ENCODE measurements at places on chromosomes 3 and 15.

- DNase-seq, result no peak
Measured at GRCh38 chr3:71662568-71662967, 62.6 kb downstream of the EIF4E3 start.

GRCh38 chr3:149473357-149474249 is 894 bp upstream of the TM4SF4 start:
- DNase-seq, result no peak

- no peak for DNase-seq
Measured at GRCh38 chr15:22956978-22957260, 23.2 kb downstream of the CYFIP1 start.

GRCh38 chr3:147200545-147200944 is 205.8 kb downstream of the ZIC4 start:
- no peak for DNase-seq

DNA sequence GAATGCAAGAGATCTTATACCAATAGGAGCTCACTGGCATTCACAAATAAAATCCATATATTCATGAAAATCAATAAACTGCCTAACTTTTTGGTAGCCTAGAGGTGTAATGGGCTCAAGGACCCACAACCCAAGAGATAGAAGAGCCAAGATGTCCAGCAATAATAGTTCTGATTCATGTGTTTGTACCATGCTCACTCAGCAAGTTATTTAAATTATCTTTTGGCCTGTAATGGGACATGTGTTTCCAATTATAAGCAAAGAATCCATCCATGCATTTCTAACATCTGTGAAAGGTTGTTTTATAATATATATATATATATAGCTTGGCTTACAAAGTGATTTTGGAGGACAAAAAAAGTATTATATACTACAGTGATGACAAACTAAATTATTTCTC is 29.7 kb upstream of the SHC4 start:
- no peak for DNase-seq

DNA sequence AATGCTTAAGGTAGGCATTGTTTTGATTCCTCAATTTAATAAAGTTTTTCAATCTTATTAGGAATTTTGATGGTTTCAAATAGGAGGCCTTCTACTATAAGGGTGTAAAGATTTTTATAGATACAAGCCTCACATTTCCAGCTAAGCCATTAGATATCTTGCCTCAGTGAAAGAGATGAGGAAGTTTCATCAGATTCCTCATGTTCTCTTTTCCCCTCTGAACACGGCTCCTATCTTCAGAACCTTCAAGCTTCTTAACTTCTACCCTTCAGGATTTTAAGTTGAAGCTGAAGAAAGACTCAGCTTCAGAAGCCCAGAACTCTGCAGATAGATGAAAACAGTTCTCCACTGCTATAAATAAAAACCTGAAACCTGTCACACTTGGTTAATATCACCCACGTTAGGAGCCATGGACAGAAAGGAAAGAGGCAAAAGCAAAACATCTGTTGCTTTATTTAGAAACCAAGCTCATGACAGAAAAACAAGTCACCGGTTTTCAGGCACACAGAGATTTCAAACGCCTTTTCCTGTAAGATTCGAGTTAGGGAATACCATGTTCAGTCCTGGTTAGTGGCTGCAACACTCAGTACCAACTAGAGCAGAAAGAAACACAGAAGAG is 82.2 kb upstream of the GOLGA8B start:
- DNase-seq, result no peak

GRCh38 chr15:89937365-89938350 is 24.9 kb upstream of the ARPIN start:
- DNase-seq, result no peak

DNA sequence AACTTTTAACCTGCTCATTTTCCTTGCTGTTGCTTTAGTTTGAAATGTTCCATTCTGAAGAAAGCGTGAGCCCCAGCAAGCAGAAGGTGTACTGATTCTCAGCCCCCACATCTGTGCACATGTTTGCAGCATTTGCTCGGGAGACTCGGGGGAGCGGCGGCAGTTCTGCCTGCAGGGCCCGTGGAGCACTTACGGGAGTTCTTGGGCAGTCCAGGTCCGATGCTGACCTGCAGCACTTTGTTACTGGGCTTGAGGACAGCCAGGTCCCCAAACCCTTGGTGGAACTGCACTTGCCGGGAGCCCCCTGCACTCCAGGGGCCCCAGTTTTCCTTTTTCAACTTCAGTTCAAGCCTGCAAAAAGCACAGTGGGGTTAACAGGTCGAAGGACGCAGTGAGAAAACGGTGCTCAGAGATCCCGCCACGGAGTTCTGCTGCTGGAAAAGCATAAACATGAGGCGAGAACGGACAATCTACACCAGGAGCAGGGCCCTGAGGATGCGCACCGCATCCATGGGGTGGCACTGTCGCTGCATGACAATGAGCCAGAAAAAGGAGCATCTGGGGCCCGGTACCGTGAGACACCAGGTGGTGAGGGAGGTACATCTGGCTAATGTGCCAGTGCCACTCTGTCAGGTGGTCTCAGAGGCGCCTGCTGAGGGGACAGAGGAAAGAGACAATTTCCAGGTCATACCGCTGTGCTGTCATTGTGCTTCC is 45.6 kb upstream of the LDHAL6B start:
- peak; percentile 23 for DNase-seq

DNA sequence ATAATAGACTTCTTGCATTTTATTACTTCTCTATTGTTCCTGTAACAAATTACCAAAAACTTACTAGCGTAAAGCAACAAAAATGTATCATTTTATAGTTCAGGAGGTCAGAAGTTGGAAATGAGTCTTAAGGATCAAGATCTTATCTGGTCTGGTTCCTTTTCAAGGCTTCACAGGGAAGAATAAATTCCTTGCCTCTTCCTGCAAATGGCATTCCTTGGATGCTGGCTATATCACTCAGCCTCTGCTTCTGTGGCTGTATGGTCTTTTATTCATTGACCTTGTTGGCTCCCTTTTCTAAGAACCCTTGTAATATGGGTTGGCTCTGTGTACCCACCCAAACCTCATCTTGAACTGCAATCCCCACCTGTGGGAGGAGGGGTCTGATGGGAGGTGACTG is 478.4 kb upstream of the THBS1 start:
- no peak for DNase-seq

- no peak for DNase-seq
Measured at GRCh38 chr3:70527026-70527425, 214.6 kb upstream of the MDFIC2 start.

- DNase-seq, result no peak
Measured at GRCh38 chr3:61877359-61878138, 316.2 kb downstream of the PTPRG start.

GRCh38 chr3:18888819-18889218 is 259.5 kb upstream of the KCNH8 start:
- no peak for DNase-seq

GRCh38 chr3:45552794-45553371 is 41.7 kb upstream of the LIMD1 start:
- no peak for DNase-seq

- DNase-seq, result no peak
Measured at GRCh38 chr3:45952456-45952855, 9.2 kb downstream of the CXCR6 start.

DNA sequence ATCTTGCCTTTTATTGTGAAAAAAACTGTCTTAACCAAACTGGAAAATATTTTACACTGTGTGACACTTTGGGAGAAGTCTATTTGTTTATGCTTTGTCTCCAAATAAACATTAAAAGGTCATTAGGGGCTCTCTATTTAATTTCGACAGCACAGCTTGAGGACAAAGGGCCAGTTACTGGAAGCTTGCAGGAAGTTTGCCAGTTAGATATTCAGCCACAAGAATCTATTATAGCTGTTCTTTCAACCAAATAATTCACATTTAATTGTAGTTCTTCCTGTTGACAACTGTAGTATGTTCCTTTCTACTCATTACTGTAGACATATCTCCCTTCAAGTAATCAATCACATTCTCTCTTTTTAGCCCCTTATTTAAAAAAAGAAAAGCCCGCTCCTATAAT is 6.1 kb downstream of the CP start:
- no peak for DNase-seq

GRCh38 chr3:151393941-151394340 is 9.4 kb upstream of the P2RY12 start:
- no peak for DNase-seq

GRCh38 chr3:160677459-160677881 is 510 bp downstream of the ARL14 start:
- DNase-seq, result no peak

DNA sequence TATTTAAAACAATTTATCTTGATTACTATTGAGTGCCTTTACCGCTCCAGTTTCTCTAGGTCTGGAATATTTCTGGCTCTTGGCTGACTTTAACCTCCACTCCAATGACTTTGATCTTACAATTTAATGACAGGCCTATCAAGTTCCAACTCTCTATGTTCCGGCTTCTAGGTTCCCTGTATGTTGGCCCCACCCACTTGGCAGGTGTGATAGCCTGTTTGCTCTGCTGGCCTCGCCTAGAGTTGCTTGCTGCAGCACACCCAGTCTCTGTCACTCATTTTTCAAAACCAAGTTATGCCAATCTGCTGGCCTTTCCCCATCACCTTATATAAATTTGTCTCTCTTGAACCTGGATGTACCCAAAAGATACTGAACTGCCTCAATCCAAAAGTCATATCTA is 428.0 kb downstream of the ROBO1 start:
- no peak for DNase-seq

DNA sequence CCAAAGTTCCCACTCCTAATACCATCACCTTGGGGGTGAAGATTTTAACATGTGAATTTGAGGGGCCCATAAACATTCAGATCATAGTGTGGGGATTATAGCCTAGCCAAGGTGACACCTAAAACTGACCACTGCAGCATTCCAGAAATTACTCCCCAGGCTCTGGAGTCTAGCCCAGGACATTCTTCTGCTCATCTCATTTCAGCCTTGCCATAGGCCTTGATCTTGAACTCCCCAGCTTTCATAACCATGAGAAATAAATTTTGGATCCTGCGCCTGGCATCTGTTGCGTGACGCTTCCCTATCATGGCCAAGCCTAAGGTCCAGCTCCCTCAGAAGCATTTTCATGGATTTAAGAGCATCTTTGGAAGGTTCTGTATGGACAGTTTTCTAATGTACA is 502.9 kb upstream of the THBS1 start:
- no peak for DNase-seq

DNA sequence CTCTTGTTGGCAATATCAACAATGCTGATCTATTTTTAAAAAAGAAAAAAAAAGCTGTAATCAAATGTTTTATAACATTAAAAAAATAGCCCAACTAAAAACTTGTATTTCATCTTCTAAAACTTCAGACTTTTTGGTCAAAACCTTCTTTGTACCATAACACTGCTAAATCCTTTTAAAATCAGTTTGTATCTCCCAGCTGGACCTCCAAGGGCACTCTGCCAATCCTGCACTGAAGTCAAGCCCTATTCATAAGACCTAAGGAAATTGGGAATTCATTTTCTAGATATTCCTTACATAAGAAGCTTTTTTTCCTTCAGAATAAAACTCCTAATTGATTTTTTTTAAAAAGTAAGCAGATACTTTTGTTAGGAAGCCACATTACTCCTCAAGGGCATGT is 38.2 kb upstream of the HCLS1 start:
- DNase-seq, result no peak

GRCh38 chr3:103787164-103787871 is 1352.5 kb downstream of the ZPLD1 start:
- no peak for DNase-seq

DNA sequence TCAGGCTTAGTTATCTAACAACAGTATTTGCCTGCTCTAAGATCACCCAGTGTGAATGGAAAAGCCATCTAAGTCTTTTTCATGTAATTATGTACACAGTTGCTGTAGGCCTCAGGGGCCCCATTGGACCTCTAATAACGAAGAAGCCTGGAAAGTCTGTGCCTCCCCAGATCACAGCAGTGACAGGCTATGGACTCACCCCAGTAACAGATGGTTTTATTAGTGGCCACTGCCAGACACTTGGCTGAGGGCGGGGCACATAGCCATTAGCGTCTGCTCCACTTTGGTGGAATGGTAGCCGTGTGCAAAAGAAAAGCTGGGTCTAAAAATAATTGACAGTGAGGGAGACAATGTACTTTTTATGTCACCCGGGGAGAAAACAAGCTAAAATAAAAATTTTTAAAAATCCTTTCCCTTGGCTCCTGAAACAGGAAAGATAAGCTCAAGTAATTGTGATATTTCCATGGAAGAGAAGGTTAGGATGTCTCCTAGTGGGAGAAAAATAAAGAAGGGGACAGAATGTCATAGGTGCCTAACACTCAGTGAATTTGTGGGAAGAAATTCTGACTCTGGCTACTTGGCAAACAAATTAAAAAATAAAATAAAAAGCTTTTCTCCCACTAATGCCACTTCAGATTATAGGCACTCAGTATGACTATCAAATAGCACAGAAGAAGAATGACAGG is 44.3 kb upstream of the ZNF385D start:
- DNase-seq, result no peak

- DNase-seq, result no peak
Measured at GRCh38 chr3:15638193-15638890, 36.8 kb downstream of the BTD start.

All from anterior cingulate cortex (tissue), 58 donors.